ENCODE measurements at places on chromosomes 1 and 21.

DNA sequence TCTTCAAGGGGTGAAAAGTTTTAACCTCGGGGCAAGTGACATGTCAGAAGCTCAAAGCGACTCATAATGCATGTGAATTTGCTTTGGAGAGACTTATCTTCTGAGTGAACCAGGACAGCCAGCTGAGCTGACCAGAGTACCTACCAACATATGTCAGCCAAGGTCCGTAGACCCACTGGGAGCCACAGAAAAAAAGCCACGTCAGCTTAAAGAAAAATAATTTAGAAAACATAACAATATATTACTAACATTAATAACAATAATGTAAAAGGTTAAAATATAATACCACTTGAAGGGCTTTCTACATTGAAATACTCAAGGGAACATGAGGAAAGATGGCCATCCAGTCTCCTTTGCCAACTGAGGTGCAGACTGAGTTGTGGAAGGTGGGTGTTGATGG lies 6.9 kb downstream of the PEX19 start:
- no peak for DNase-seq

DNA sequence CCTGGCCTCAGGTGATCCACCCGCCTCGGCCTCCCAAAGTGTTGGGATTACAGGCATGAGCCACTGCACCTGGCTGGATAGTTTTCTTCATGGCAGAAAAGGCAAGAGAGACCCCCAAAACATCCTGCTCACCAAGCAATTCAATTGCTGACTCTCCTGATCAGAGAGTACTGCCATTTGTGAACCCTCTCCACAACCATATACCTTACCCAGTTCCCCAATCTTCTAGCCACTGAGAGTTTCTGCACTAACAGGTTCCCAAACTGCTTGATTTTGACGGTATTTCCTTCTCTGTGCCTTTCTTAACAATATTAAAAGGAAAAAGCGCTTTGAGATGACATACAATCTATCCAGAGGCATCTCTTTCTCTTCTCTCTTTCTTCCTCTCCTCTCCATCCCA lies 39.9 kb upstream of the MUTYH start:
- DNase-seq: no peak

- no peak for DNase-seq
These were observed 18.4 kb upstream of the C1QA start for GRCh38 chr1:22618056-22618455.

- no peak for DNase-seq
These were observed 23.9 kb downstream of the CD2 start for GRCh38 chr1:116777831-116778830.

GRCh38 chr1:117527566-117528102 lies 78.2 kb upstream of the TENT5C start:
- DNase-seq: no peak

DNA sequence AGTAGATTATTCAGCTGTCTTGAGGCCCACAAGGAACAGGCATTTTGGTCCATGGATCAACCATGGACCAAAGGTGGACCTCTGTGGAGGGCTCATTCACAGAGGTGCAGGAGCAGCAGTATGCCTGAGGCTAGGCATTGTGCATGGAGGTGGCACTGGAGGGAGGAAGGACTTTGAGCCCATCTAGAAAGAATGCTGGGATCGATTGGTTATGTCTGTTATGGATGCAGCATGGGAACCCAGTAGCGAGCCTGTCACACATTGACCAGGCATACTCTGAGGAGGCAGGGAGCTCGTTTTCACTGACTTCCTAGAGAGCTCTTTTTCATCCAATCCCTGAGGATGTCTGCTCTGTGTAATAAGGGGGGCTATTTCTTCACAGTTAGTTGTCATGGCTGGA lies 75.5 kb downstream of the KCNN3 start:
- no peak for DNase-seq

- DNase-seq: no peak
These were observed 133.7 kb upstream of the CTTNBP2NL start for GRCh38 chr1:112262316-112262715.

DNA sequence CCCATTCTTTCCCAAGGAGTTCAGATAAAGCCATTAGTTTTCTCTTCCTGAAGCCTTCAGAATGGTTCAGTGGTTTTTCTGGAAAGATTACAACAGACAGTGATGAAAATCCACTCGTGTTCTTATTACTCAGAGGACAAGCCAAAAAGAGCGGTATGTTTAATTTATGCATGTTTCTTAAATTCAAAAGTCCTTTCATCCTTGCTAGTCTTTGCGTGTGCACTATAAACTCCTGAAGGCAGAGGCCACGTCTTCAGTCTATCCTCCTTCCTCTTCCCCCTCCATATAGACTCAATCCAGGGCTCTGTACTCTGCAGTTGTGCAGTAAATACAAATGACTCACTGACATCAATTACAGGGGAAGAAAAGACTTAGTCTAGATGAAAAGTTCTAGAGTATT lies 409.2 kb upstream of the PLXNA2 start:
- no peak for DNase-seq

All from HTR-8/SVneo (cell line).